Choroid plexus epithelial cell (primary cell): ENCODE measurements at places on chromosomes 5 and 9.
A peak's percentile ranks its signal among the peaks of the same experiment; 100 is the strongest.

- peak; percentile 41 for DNase-seq
Measured at GRCh38 chr5:174371600-174372094, 326.1 kb downstream of the NSG2 start.

DNA sequence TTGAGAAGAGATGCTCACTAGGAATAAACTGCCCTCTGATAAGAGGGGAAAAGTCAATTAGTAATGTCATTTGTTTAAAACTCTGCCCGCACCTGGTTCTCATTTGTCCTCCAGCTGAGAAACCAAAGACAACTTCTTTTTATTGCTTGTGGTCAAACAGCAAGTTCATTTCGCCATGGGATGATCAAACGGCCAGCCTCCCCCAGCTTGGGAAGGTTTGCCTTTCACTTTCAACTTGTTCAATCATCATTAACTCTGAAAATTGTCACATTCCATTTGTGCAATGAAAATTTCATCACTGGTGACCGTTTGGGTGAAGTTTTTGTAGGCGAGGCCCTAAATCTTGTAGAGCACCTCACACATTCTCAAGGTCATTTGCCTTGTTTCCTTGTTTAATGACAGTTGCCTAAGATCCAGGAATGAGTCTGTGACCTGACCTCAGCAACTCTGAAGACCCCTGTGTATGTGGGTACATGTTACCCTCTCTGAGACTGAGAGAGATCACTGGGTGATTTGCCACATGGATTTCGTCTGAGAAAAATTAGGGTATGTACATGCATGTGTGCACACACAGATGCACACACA, 117.7 kb downstream of the MARCHF3 start:
- peak; percentile 13 for DNase-seq

- peak; percentile 83 for DNase-seq
Measured at GRCh38 chr9:86741311-86742208, 205.7 kb downstream of the GAS1 start.

DNA sequence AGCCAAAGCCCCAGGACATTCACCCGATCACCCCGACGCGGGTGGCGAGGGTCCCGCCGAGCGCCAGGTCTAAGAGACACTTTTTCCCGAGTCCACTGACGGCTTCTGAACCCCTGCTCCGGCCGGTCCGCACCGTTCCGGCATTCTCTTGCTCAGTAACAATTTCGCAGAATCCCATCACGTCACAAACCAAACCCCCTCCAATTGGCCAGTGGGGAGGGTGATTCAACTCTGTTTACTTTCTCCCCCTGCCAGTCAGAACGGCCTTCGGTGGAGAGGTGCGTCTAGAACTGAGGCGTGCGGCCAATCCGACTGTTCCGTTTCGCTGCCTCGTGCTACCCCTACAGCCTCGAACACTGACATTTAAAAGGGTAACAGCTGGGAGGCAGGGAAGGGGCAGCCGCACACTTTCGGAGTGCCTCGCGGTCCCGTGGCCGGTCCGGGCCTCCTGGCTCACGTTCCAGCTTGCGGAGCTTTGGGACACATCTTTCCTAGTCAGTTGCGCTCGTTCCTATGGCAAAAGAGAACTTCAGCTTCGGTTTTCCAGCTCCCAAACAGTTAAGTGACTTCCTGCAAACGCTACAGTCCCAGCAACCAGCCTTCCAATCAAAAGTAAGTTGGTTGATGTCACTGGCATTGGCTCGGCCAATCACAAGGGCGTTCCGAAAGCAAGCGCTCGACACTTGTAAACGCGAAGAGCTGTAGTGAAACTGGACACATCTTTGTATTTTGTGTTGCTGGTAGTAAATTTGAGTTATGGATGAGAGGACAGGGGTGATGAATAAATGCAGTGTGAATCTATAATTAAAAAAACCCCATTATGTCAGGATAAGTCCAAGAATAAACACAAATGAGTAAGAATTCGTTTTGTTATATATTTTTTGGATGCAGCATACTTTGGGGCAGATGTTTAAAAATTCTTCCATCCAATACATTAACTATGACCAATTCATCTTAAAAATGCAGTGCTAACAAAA, at the start of gene KLF9:
Gene KLF9, minus strand, starts transcription at position 859 of the 977 bp plus-strand sequence. CDS start 1,294 bp downstream, outside the sequence.
- DNase-seq, result peak; percentile 100

DNA sequence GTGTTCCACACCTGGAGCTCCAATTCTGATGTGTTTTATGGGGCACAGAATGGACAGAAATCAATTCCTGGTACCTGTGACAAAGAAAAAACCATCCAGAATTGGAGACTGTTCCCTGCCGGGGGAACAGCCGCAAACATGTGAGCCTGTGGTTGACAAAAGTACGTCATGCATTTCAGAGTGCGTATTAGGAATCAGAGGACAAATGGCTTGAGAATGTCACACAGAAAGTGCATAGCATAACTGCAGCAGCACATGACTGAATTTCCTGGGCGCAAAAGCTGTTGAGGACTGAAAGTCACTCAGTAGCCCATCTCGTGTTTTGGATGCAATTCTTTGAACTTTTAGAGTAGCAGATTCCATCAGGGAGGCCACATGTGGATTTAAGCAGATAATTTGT, 85.1 kb downstream of the TRIO start:
- peak; percentile 50 for DNase-seq

GRCh38 chr5:174419540-174420132, 304.7 kb upstream of the MSX2 start:
- peak; percentile 97 for DNase-seq

- no peak for DNase-seq
Measured at GRCh38 chr9:84107081-84107480, 126.5 kb downstream of the RMI1 start.

GRCh38 chr9:136485049-136486045, 2.5 kb upstream of the SEC16A start:
- peak; percentile 85 for DNase-seq

DNA sequence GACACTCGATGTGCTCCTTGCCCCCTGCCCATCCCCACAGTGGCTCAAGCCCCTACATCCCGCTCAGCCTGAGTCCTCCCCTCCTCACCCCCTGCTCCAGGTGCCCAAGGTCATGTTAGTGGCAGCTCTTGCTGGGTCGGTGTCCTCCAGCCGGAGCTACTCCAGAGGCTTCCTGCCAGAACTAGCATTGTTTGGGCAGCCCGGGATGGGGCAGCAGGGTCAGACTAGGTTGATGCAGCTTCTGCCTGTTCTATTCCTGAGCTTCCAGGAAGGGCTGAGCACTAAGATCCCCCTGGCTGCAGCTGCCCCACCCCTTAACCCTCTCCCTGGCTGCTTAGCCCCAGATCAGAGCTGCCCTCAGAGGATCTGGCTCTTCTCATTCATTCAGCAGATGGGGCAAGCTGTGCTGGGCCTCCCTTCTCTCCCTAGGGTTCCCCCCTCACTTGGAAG, 671 bp downstream of the RGS14 start:
- no peak for DNase-seq

DNA sequence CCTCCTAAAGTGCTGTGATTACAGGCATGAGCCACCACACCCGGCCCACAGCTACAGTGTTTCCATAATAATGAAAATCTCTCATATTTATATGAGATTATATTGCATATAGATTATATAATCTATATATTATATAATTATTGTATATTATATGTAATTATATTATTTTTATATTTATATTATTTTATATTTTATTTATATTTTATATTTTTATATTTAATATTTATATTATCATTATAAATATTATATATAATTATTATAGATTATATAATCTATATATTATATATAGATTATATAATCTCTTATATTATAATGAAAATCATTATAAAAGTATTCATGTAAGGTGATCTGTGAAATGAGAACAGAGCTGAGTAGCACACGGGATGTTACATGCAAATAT, 11.5 kb downstream of the ANKRD18B start:
- DNase-seq, result no peak

- no peak for DNase-seq
Measured at GRCh38 chr9:112193572-112194288, 18.6 kb upstream of the SUSD1 start.

DNA sequence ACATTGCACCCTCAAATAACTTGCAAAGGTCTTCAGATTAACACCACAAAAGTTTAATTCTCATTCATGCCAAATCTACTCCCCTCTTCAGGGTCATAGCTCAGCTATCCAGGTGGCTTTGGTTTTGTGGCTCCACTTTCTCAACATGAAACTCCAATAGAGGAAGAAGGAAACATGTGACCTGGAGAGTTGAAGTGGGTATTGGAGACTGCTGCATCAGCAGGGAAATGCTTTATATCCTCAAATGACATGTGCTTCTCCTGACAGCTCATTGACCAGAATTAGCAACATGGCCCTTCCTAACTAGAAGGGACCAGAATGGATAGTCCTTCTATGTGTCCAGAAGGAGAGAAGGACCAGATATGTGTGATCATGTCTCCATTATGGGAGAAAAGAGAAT, 73.6 kb downstream of the TLR4 start:
- DNase-seq, result no peak

DNA sequence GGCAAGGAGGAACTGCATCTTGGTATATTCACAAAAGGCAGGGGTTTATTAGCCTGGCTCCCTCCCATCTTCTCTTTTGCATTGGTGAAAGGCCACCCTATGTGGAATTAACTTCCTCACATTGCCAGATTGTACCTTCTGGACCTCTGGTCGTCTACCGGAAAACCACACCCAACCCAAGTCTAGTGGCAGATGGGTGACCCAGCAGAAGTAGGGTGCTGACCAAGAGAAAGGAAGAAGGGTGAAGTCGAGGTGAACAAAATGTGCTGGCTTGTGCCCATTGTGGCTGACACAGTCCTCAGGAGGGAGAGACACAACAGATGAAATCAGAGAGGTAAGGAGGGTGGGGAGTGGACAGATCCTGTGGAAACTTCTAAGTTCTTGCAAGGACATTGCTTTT, 39.8 kb upstream of the DAP start:
- no peak for DNase-seq

DNA sequence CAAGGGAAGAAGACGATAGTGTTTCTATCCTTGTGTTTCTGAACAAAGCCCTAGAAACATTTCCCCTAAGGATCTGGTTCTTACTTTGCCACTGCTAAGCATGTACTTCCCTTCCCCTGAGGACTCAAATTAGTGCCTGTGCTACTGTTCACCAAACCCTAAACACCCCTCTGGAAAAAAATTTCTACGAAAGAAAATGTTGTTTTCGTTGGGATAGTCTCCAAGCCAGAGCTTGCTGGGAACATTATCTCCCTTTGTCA, 294.6 kb downstream of the BNC2 start:
- DNase-seq, result no peak

DNA sequence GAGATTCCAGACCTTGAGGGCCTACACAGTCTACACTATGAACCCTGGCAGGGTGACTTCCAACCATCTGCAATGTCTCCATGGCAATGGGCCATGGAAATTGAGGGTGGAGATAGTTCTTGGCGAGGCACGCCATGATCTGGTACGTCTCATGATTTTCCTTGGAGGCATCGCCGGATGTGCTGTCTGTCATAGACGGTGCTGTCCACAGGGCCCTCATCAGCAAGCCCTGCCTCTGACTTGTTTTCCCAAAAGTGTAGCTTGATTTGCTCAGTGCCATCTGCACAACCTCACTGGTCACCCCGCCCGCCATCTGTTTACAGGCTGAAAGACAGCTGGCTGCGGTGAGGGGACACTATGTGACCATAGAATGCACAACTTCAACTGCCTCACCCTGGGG, 73.5 kb downstream of the BOD1 start:
- DNase-seq, result no peak

- no peak for DNase-seq
Measured at GRCh38 chr5:72857396-72857795, 40.9 kb downstream of the TNPO1 start.

DNA sequence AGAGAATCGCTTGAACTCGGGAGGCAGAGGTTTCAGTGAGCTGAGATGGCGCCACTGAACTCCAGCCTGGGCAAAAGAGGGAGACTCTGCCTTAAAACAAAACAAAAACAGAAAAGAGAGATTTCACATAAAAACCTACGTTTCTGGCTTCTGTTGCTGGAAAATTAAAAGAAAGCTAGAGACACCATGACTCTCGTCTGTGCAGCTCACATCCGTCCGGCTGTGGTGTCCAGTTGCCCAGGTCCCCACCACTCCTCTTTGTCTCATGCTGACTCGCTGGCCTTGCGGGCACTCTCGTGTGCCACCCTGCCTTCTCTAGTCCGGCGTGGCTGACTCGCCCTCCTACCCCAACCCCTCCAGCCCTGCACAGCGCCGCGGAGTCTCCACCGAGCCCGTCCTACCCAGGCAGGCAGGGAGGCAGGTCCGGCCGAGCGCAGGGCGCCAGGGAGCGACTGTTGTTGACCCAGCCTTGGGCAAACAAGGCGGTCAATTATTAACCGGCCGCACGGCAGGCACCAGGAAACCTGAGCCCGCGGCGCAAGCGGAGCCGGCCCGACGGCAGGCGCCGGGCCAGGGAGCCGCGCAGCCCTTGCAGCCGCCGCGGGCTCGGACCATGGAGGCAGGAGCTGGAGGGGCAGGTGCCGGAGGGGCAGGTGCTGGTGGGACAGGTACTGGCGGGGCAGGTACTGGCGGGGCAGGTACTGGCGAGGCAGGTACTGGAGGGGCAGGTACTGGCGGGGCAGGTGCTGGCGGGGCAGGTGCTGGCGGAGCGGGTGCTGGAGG, at the start of gene PRRT1B:
Gene PRRT1B, plus strand, starts transcription at position 521 of the 783 bp plus-strand sequence. Its CDS starts 93 bp downstream, at position 614.
- DNase-seq, result peak; percentile 12

DNA sequence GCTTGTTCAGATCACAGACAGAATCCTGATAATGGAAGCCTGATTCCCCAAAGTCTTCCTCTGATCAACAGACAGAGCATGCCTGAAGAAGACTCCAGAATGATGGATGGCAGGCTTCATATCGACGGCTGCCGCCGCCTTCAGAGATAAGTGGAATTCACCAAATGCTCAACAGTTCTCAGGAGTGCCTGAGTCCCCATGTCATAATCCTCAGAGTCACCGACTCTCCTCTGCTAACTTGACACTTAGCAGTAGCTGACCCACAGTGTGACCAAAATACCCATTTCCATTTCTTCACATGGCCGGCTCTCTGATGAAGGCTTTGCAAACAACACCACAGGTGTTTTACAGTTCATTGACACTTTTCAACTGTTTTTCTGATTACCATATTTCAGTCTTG, 58.7 kb downstream of the PRDM6 start:
- no peak for DNase-seq

DNA sequence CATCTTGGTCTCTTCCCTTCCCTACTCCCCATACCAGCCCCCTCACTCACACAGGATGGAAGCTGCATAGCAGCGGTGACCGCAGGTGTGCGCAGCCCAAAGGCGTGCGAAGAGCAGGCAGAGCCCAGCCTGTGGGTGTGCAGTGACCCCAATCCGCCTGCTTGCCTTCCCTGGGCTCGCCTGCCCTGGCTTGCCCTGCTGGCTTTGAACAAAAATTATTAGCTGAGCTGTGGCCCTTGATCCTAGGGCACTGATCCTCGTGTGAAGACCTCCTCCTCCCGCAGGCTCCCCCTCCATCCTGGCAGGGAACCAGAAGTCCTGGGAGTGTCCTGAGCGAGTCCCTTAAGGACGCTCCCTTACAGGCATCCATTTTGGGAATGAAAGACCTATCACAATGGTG, 31.9 kb downstream of the MORN5 start:
- DNase-seq, result no peak

- DNase-seq, result peak; percentile 81
Measured at GRCh38 chr5:14193496-14193895, 50.4 kb downstream of the TRIO start.

GRCh38 chr9:116899337-116900006, 212.4 kb downstream of the TRIM32 start:
- DNase-seq, result peak; percentile 30
